NCI-H748 treated with DMSO at 0.1 percent for 48 hours (cell line): ENCODE measurements at places on chromosomes 4 and X.

DNA sequence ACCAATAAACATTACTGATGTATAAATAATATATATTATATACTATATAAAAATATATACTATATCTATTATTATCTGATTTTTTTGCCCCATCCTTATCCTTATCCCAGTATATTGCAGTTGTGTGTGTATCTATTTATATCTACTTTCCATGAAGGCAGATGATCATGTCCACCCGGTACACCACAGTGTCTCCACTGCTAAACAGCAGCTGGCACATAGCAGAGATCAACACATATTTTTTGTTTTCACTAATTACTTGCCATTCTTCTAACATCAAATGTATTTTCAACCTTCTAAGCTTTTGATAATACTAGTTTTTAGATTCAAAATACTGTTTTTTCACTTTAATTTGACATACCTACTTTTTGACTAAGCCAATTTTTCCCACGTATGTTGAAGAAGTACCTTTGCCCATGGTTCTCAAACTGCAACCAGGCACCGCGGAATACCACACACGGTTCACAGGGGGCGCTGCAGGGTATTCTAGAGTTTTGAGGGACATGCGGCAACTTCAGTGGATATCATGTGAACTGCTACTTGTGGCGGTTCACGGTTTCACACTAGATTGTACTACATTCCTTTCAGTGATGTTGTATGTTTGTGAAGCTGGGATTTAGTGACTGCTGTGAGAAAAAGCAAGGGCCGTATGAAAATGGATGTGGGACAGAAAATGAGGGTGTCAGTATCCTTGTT, 182.5 kb upstream of the NPY2R start:
- peak; percentile 10 for DNase-seq

DNA sequence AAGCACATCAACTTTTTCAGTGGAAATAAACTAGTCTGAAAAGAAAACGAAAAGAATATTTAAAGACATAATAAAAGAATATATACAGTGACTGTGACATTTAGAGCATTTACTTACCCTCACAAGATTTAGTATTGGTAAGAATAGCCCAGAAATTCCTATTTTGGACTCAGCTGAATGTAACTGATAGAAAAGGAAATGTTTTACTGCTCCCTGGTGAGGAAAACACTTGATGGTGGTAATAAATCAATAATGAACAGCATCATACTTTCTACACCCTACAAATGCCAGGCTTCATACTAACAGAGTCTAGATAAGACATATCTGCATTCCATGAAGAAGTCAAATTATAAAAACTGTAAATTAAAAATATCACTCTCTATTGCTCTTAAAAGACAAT, 753.5 kb upstream of the PCDH10 start:
- no peak for DNase-seq

DNA sequence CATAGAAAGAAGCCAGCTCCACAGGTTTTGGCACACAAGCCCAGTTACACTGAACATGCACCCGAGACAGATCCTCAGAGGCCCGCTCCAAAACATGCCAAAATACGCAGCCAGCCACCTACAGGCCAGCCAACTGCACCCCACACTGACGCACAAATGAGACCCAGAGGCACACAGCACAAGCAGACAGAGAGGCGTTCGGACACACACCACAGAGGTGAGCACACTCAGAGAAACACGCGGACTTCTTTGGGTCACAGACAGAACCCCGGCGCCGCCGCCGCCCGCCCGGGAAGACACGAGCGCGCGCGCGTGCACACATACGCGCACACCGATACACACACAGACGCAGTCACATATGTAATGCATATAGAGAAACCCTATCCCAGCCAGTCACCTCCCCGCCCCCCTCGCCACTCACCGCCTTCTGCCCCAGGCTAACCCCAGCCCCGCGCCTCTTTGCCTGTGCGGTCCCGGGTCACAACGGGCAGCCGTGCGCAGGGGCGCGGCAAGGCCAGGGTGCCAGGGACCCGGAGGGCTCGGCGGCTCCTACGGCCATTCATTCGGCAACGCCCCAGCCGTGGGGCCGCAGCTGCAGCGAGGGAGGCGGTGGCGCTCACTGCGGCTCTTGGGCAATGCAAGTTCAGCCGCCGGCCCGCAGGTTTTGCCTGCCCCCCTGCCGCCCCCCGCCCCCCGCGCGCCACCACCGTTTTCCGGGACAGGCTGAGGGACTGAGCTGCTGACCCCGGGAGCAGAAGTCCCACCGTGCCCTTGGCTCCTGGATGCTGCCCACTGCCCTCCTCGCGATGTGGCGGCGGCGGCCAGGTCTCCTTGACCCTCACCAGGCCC, 553 bp downstream of the SEPTIN6 start:
- DNase-seq, result peak; percentile 56

DNA sequence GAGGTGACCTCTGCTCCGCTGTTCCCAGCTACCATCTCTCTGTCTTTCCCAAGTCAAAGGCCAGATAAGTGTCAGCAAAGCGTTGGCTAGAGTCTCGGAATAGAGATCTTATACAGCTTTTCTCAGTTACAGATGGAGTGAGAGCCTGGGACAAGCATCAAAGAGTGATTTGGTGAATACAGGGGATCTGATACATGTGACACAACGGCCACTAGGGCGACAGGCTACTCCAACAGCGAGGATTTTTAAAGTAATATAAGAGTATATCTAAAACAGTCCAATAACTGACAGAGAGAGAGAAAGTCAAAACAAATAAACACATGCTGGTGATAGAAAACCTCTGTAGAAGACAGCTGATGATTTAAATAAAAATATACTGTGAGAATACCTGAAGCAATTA, 433.1 kb upstream of the SMIM31 start:
- no peak for DNase-seq

DNA sequence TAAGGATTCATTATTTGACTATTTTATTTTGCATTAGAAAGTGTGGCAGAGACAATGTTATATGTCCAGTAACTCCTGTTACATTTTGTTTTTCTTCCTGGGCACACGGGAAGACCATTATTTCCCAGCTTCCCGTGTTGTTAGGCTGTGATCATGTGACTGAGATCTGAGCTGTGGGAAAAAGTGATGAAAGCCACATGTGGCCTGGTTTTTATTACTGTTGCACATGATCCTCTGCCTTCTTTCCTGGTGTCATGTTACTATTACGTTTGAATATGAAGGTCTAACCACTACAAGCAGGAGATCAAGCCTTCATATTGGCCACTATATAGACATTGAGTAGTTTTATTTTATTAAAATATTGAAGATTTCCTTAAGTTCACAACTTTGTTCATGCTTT, 28.2 kb upstream of the MID1 start:
- no peak for DNase-seq

- no peak for DNase-seq
These were observed 135.6 kb downstream of the FBXO8 start for GRCh38 chr4:174147863-174148262.
